Karpas-422 (cell line): ENCODE measurements at places on chromosomes 5 and 9. TPM values are rescaled to one million over a fixed set of nuclear protein-coding genes. Genes with fewer than 3 reads are reported as not detected.

DNA sequence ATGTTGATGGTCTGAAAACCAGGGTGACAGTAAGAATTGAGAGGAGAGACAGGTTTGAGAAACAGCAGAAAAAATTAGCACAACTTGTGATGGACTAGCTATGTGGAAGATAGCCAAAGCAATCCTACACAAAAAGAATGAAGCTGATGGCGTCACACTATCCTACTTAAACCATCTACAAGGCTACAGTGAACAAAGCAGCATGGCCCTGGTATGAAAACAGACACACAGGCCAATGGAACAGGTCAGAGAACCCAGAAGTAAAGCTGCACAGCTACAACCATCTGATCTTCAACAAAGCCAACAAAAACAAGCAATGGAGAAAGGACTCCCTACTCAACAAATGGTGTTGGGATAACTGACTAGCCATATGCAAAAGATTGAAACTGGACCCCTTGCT, 7.5 kb upstream of the UBE2R2 start:
- no peak for DNase-seq

DNA sequence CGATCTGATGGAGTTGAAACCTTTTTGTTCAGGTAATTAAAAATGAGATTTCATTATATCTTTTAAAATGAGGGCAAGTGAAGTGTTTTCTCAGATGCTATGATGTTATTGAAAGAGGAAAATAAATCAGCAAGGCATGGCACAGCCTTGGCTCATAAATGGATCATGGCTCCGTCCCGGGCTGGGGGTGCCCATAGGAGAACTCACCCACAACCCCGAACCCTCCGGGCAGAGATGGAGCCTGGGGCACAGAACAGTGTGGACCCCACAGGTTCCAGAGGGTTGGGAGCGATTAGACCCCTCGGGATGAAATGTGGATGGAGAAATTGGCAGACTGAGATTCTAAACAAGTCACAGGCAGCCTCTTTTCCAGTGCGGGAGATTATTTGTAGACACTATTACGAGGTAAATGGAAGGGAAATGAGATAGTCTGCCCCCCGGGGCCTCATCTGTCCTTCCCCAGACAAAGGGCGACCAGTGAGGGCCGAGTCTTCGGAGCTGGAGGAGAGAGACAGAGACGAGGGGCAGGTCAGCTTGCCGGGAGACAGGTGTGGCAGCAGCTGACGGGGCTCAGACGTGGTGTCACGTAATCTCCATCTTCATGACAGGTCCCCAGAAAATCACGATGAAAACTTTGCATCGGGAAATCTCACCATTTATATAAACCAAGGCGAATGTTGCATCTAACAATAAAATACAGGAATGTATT, 33.7 kb downstream of the NDUFS6 start:
- no peak for DNase-seq

DNA sequence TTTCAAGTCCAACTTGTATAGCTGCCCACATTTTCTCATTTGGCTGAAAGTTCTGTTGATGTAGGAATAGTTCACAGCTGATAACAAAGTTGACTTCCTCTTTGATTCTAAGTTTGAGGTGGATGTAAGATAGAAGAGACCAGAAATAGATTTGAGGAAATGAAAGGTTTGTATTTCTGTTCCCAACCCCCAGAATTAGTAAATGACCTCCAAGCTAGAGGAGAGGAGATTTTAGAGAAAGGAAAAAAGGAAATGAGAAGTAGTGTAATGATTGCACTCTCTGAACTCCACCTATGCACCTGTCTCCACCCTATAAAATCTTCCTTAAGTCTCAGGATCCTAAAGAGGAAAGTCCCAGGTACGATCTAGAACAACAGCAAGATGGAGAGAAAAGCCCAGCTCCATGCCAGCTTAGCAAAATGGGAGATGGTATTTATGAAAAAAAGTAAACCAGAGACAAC, 130.4 kb upstream of the POC5 start:
- peak; percentile 54 for DNase-seq

DNA sequence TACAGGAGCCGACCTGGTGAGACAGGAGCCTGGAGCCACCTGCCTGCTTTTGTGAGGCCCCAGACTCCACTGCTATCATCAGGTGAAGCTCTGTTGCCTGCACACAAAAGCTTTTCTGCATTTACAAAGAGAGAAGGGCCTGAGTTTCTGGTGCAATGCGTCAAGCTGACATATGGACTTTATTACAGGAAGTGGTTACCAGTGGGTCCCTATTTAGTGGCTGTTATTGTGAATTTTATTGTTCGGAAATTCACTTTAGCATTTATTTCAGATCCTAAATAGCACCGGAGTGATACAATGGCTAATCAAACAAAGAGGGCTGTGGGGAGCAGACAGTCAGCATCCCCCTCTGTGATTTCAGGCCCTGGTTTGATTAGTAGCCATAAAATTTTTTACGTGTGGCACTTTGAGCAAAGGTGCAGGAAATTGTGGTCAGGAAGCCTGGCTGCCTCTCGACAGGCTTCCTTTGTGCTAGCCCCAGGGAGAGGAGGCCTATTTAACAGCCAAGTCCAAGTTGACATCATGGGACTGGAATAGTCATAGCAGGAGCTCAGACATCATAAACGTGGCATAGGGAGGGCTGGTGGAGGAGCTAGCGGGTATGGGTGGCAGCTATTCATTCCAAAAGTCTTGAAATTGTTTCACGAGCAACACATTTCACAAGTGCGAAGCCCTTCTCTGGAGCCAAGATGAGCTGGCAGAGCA, 8.4 kb downstream of the TGFBI start:
- no peak for DNase-seq

GRCh38 chr5:4212071-4212739, 616.6 kb downstream of the IRX1 start:
- DNase-seq = no peak

DNA sequence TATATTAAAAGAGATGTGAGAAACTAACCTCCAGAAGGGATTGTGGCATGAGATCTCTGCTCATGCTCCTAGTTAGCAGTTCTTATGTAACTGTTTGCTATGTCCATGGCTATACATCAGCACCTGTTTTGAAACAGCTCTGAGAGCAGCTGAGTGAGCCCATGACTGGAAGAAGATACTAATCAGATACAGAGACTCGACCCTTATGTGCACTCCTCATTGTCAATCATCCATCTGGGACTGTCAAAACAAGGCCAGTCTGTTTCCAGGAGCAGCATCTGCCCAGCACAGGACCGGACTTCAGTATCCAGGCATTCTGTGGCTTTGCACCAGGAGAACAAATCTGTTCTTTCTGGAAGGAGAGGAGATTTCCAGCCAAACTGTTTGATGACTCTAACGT, 77.7 kb downstream of the EFNA5 start:
- DNase-seq = no peak

DNA sequence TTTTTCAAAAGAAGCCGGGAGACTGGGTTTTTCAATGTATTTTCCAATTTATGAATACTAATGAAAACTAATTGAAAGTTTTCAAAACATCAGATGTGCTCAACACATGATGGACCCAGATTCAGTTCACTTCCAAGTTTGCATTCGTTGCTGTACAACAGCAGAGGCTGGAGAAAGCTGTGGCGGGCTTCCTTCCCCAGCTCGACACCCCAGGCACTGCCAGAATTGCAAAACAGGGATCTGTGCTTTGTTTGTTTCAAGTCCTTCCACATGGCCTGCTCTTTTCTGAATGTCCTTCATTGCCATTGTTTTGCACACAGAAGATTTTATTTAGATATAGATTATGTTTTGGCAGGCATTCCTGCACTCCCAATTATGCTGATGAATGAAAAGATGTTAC, 30.3 kb upstream of the INSYN2B start:
- DNase-seq = no peak

- DNase-seq = peak; percentile 74
Measured at GRCh38 chr5:58490402-58491050, 709 bp upstream of the GAPT start.

GRCh38 chr9:21988056-21988990, 5.9 kb downstream of the CDKN2A start:
- no peak for DNase-seq

DNA sequence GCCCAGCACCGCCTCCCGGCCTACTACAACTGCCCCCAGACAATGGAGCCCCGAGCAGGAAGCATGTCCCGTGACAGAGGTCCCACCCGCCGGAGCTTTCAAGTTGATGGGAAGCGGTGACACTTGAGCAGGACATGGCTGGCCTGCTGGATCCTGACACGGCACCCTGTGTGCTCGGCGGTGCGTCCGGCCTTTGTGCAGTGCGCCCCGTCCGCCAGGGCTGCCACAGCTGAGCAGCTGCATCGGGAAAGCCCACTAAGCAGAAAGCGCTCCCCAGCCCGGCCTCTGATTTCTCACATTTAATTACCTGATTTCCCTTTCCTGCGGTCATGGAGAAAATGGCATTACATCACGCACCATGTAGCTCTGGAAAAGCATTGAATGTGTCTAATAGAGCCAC, 611.9 kb downstream of the IRX1 start:
- DNase-seq = no peak

GRCh38 chr5:135678640-135679268, 100.0 kb upstream of the CXCL14 start:
- no peak for DNase-seq

GRCh38 chr9:136014924-136015633, 53.9 kb upstream of the UBAC1 start:
- DNase-seq = peak; percentile 24

- peak; percentile 88 for DNase-seq
Measured at GRCh38 chr9:32603914-32604852, 31.2 kb upstream of the NDUFB6 start.

- peak; percentile 68 for DNase-seq
Measured at GRCh38 chr5:72848474-72849428, 32.3 kb downstream of the TNPO1 start.

GRCh38 chr5:100787648-100788047, 115.4 kb downstream of the ST8SIA4 start:
- DNase-seq = no peak

DNA sequence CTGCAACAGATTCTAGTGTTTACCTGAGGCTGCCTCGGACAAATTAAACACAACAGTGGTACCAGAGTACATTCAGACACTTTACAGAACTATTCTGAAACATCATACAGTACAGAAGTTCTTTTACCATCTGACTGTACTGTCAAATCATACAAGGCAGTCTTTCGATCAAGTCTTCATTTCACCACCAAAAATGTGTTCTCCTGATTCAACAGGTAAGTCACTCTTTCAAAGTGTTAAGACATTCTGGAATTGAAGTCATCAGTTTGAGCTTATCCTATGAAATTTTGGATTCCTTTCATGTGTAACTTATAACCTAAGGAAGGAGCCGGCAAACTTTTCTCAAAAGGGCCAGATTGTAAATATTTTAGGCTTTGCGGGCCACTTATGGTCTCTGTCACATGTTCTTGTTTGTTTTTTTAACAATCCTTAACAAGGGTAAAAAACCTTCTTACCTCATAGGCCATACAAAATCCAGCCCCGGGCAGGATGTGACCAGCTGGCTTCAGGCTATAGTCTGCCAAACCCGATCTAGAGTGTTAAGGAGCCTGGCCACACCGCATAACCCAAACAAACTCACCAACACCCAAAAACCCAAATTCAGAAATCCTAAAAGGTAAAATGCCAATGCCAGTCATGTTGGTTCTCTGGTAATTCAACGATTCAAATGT, 151.6 kb downstream of the DENND1A start:
- no peak for DNase-seq

DNA sequence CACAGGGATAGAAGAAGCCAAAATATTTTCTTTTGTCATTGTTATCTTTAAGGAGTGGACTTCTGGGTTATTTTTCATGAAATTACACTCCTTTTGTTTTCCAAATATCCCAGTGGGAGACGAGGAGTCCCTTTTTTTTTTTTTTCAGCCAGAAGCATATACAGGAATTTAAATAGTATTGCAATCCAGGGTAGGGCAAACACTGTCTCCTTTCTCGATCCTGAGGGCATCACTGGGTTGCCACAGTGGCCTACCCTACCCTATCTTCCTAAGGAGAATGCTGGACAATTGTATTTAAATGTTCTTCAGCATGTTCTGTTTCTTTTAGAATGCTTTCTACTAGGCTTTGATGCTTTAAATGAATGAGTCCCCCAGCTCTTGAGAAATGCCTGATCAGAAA, 47.9 kb downstream of the LRRC70 start:
- DNase-seq = no peak

- no peak for DNase-seq
Measured at GRCh38 chr5:143037708-143038107, 267.5 kb downstream of the ARHGAP26 start.

DNA sequence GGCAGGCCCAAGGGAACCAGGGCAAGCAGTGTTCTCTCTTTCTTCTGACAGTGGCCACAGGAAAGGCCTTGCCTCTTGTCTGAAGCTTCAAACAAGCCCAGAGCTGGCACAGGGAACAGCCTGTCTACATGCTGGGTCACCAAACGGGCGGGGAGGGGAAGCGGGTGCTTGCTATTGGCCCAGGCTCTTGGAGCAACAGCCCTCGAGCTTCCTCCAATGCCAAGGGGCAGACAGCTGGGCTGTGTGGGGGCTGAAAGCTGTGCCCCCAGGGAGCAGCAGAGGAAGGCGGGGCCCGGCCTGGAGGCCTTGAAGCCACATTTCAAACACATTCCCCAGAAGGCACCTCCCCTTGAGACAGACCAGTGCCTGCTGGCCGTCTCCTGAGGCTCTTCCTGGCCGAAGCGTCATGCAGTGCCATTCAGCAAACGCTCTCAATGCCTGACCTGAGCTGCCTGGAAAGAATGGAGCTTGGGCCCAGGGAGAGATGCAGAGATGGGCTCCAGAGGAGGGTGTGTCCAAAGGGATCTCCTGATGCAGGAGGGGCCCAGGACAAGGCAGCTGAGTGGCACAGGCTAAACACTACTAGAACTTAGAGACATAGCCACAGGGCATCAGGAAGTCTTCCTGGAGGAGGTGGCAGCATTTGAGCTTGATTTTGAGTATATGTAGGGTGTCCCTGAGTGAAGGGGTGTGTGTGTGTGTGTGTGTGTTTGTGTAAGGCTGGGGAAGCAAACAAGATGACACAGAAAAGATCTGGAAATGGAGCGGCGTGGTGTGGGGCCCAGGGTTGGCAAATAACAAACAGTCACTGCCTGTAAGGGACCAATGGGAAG, 2.5 kb downstream of the FIBCD1 start:
- DNase-seq = peak; percentile 51

DNA sequence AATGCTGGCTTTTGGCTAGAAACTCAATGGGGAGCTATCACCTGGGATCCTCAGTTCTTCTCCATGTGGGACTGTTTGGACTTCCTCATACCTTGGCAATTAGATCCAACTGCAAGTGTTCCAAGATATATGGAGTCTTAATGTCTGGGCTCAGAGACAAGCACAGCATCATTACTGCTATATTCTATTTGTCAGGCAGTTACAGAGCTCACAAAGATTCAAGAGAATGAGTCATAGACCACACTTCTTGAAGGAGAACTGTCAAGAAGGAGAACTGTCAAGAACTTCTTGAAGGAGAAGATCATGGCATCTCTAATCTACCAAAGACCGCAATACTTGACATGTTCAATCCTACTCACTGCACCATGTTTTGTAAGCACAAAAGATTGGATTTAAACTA, 106.8 kb upstream of the NREP start:
- DNase-seq = no peak

- DNase-seq = no peak
Measured at GRCh38 chr9:98260635-98261034, 5.2 kb upstream of the TBC1D2 start.

CDO1 gene
- total RNA-seq = not detected in 2 replicates

NELFB gene
- total RNA-seq = 17.8 and 42.7 TPM in 2 replicates

PTGES gene
- total RNA-seq = not detected in 2 replicates

CLIC3 gene
- total RNA-seq = not detected in 2 replicates

CDK7 gene
- 42.1 and 47.1 TPM in 2 replicates for total RNA-seq

GARIN3 gene
- total RNA-seq = not detected in 2 replicates

GARNL3 gene
- 1.2 and 2.2 TPM in 2 replicates for total RNA-seq

REEP2 gene
- total RNA-seq = 1.8 and 3.1 TPM in 2 replicates
